ENCODE measurements at places on chromosomes 11 and 22.

GRCh38 chr11:13233173-13233745 is 44.3 kb upstream of the BMAL1 start:
- DNase-seq, result no peak

- DNase-seq, result no peak
Measured at GRCh38 chr22:17888439-17888838, 114.2 kb upstream of the BID start.

GRCh38 chr11:44555031-44555800 is 10.2 kb upstream of the CD82 start:
- DNase-seq, result no peak

GRCh38 chr22:36279219-36279666 is 26.3 kb downstream of the APOL1 start:
- DNase-seq, result no peak

DNA sequence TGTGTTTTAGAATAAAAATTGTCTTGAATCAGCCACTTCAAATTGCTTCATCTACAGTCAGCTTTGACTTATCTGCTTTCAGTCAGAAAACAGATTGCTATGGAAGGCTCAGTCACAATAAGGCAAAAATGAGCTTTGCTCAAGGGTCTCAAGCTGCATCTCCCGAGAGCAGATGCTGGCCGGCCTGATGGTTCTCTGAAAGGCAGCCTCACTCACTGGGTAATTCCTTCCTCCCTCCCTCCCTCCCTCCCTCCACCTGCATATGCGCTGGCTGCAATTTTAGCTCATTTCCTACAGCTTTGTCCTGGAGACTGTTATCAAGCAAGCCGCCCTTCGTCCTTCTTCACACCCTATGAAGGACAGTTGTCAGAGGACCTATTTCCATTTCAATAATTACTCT is 1.6 kb upstream of the IZUMO1R start:
- DNase-seq, result no peak

GRCh38 chr22:48350456-48350855 is 1477.2 kb downstream of the BRD1 start:
- no peak for DNase-seq

- no peak for DNase-seq
Measured at GRCh38 chr11:68584097-68584496, 100.2 kb upstream of the GAL start.

GRCh38 chr11:45939836-45940235 is 17.4 kb downstream of the LARGE2 start:
- DNase-seq, result no peak

- no peak for DNase-seq
Measured at GRCh38 chr11:120710354-120711131, 199.0 kb downstream of the GRIK4 start.

- no peak for DNase-seq
Measured at GRCh38 chr11:89182773-89183518, 5.3 kb downstream of the TYR start.

GRCh38 chr11:103961010-103961409 is 75.4 kb upstream of the DDI1 start:
- no peak for DNase-seq

DNA sequence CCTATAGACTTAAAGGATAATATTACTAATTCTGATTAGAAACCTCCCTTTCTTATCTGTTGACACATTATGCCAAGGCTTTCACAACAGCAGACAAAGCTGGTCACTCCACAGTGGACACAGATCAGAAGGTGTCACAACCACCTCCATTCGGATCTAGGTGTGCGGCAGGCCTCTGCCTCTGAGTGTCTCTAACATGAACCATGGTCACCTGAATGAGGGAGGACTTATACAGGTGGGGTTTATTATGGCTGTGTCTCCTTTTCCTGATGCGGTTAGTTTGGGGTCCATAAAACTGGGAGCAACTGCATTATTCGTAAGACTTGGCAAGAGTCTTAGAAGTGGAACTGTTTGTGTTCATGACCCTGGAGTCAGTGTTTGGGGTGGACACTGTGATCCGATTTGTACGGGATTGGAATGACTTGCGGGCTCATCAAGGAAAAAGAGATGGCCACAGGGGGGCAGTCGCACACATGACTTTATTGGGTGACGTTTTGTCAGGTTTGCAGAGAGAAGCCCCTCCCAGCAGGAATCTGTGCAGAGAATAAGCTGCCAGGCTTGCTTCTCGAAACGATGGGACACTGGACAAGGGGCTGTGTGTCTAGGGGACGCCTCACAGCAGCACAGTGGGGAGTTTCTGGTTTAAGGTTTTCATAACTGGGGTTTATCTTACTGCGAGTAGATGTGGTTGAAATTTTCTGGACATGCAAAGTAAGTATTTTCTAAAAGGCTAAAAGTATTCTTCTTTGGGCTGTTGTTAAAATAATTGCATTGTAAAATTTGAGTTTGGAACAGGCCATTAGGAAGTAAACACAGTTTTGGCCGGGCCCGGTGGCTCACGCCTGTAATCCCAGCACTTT is 90.6 kb downstream of the GAB4 start:
- DNase-seq, result no peak

- DNase-seq, result no peak
Measured at GRCh38 chr22:24758164-24758799, 16.2 kb downstream of the PIWIL3 start.

- DNase-seq, result no peak
Measured at GRCh38 chr22:31871480-31871879, 72.9 kb upstream of the YWHAH start.

GRCh38 chr11:113201054-113201818 is 113.1 kb upstream of the TTC12 start:
- no peak for DNase-seq

DNA sequence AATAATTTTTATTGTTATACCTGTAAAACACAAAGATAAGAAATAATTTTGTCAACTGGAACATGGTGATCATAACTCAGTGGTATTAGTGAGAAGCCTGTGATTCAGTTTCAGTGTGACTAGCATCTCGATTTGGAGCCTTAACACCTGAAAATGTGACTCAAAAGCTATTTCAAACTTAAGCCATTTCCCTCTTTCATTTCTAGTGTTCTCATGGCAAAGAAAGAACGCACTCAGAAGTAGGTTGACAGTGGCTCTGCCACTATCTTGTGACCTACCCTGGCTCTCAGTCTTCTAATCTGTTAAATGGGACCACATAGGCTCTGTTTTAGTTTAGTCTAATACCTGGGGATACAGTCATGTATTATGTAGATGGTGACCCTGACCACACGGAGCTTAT is 62.7 kb downstream of the ISX start:
- no peak for DNase-seq

DNA sequence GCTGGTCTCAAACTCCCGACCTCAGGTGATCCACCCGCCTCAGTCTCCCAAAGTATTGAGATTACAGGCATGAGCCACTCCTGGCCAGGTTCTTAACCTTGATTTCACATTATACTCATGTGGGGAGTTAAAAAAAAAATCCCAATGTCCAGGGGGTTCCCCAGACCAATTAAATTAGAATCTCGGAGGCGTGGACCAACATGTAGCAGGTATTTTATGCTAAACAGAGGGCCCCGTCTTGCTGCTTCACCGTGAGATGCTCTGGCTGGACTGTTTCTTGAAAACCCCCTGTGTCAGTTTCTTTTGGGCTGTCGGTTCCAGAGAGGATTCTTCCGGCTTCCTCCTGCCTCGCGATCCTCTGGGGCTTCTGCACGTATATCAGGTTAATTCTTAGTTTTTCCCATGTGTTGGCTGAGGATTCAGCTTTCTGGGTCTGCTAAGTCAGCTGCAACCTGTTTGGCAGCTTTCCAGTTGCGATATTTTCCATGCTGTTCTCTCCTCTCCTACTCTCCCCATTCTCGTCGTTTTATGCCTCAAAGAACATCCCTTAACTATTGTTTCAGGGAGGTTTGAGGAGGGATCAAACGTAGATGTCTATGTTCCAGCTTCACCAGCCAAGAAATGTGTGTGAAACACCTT is 50.6 kb upstream of the ACCSL start:
- DNase-seq, result no peak

- no peak for DNase-seq
Measured at GRCh38 chr11:64444838-64445441, 86.0 kb downstream of the RPS6KA4 start.

DNA sequence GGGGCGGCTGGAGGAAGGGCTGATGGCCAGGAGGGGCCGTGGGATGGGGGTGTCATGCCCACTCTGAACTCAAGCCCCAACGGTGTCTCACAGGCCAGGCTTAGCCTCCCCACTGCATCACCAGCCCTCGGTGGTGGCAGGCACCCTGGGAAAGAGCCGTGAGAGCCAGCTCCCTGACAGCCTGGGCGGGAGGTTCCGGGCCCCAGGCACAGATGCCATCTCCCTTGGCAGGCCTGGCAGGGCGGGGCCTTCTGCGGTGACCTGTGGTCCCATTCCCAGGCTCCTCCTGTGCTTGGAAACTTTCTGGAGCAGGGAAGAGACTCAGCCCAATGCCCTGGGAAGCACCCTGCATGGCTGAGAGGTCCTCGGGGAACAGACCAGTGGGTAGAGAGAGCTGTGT is 4.8 kb downstream of the PHLDA2 start:
- DNase-seq, result no peak

DNA sequence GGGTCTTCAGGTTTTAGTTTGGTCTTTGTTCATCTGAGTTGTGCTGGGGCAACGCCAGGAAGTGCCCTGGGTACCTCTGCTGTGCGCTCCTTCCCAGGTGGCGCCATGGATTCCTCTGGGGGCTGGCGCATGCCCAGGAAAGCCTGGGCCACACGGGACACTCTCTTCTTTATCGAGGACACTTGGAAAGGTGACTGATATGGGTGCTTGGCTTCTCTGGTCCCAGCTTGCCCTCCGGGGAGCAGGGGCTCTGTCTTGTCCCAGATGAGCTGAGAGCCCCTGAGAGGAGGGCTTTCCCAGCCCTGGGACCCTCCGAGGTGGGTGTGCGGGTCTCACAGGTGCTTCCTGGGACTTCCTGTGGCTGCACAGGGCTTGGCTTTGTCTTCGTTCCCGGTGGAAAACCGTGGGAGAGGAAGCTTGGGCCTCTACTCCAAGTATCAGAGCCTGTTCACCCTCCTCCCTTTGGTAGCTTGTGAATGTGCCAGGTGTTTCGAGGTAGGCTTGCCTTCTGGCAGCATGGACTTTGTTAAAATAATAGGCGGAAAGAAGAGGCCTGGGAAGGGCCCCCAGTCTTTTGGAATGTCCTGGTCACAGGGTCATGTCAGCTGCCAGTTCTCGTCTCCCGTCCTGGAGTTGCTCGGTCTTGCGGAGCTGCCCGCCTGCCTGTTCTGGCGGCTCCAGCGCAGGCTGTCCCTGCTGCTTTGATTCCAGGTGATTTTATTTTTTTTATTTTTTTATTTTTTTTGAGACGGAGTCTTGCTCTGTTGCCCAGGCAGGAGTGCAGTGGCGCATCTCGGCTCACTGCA is 10.1 kb upstream of the NEAT1 start:
- DNase-seq, result no peak

GRCh38 chr11:121530257-121530656 is 77.5 kb upstream of the SORL1-AS1 start:
- DNase-seq, result no peak

DNA sequence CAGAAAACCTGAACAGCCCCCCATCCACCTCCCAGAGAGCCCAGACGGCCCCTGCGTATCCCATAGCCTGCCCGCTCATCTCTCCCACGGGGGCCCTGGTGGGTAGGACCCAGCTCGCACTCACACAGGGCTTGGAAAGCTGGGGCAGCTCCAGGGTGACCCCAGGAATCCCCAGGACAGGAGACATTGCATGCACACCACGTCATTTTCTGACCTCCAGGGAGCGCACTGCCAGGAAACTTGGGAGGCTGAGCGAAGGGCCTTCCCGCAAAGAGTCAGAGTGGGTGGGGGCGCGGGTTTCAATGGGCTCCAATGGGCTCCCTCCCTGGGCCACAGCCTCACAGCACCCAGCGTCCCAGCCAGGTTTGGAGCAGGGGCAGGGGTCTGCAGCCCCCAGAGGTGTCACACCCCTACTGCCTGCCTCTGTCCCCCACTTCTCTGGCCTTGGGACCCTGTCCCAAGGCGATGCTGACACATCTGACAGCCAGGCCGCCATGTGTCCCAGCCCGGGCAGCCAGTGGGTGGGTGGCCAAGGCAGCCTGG is 8.2 kb upstream of the SYT8 start:
- no peak for DNase-seq

DNA sequence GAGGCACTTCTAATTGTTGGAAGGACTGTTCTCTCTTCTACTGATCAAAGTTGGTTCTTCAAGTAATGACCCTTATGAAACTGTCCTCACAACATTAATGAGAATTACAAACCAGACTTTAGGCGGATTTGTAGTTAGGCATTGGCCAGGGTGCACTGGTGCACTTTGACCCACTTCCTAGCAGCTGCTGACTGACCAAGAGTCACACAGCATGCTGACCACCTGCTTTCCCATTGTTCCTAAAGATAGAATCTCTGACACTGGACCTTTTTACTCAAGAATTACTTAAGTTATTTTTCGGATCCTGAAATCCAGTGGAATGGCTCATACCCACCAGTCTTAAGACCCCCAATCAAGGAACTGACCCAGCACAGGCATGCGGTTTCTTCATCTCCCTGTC is 264.0 kb downstream of the ST3GAL4 start:
- DNase-seq, result no peak

- DNase-seq, result no peak
Measured at GRCh38 chr11:89922195-89922660, at the start of gene TRIM49D1. TRIM49D1 (minus strand) TSS chr11:89922245; CDS start chr11:89917710, 4,535 bp downstream.

GRCh38 chr11:77198440-77198849 is 70.4 kb downstream of the MYO7A start:
- DNase-seq, result no peak

GRCh38 chr11:89498845-89499448 is 7.8 kb upstream of the NOX4 start:
- DNase-seq, result no peak

DNA sequence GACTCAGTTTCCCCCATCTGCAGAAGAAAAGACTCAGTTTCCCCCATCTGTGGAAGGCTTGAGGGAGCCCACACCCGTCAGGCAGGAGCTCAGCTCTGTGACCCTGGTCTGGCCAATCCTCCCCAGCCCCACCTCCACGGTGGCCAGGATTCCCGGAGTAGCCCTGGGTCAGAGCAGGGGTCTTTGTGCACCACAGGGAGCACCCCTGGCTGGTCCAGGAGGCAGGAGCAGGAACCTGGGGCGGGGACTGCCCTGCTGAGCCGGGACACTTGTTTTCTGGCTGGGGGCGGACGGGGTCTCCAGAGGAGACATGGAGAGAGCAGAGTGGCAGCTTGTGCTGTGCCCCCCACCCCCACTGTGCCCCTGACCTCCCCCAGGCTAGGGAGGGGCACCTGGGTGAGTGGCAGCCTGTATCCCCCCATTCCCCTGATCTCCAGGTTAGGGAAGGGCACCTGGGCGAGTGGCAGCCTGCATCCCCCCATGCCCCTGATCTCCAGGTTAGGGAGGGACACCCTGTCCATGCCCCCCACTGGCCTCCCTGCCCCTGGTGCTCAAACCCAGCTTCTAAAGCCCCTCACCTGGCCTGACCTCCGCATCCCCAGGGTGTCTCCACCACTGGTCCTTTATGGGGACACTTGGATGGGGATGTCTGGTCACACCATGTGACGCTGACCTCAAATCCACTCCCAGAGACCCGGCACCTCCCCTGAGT is 18.8 kb downstream of the IL17REL start:
- DNase-seq, result no peak

GRCh38 chr11:121048464-121049233 is 24.7 kb downstream of the TBCEL start:
- no peak for DNase-seq
